Hepatocyte (in vitro differentiated cells): ENCODE measurements at places on chromosomes 1 and 21.

DNA sequence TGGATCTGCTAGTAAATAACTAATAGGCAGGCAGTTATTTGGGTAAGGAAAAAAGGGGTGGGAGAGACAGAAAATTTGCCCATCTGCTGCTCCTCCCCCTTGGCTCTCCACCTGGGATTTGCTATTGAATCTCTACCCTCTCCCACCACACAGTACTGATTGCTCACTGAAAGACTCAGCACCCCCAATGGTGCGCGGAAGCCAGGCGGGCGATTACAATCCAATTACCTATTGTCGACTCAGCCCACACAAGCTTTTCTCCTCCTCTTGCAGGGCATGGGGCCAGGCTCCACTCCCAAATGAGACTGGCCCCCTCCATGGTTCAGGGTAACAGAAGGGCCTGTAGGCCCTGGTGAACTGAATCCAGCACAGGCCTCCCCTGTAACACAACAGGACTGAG lies 2.7 kb upstream of the HMGN2 start:
- DNase-seq = no peak

DNA sequence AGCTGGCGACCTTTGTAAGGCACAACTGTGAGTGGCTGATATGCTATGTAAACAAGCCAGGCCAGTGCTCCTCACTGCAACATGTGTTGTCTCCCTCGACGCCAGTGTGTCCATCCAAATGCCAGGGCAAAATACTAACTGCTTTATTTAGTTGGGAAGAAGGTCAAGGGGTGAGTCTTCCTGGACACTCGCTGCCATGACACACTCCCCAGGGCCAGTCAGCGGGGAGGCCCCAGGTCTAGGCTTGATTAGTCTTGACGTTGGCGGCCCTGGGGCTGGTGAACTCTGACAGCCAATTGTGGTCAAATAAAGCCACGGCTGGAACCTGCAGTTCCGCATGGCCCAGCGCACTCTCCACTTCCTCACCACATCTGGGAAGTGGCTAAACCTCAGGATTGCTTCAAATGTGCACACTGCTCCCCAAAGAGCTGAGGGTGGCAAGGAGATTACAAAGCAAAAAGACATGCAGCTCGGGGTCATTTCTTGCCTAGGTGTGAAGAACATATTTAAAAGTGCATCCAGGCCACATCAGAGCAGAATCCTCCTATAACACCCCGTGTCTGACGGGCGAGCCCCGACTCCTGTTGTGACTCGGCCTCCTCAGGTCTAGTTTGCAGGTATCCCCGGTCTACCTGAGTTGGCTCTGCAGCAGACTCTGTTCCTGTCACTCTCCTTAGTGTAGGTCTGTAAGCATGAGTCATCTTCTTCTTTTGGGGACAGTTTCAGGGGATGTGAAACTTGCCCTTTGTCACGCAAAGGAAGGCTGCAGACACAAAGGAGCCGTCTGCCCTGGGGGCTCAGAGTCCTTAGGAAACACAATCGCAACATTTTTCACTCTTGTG lies 183.5 kb downstream of the RUNX1 start:
- peak; percentile 59 for DNase-seq

- peak; percentile 94 for DNase-seq
These were observed 11.5 kb downstream of the ADAMTSL4 start for GRCh38 chr1:150560576-150561253.

DNA sequence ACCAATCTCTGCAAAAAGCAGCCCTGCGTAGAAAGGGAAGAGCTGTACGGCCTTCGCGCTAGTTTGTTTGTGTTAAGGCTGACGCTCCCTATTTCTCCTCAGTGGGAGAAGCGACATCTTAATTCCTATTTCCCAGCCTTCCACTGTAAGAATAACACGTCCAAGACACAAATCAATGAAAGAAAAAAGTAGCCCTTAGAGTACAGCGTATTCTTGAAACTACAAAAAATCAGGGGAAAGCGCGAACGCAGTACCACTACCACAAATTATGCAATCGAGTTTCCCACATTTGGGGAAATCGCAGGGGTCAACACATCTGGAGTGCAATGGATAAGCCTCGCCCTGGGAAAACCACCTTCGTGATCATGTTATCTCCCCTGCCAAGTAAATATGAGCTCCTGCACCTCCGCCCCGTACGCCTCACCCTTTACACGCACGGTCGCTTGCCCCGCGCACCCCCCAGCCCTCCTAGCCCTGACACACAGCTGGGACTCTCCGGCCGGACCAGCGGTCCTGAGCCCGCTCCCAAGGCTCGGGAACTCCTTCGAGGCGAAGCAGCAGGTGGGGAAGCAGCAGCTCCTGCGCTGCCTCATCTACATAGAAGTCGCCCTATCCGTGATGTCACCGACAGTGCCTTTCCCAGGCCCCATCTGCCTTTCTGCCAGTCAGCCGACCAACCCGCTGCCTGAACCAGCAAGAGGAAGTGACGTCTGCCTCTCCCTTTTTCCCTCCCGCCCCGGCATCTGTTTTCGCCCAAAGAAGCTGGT lies 94.7 kb downstream of the PPIAL4G start:
- DNase-seq = peak; percentile 90

GRCh38 chr1:86460998-86461397 lies 7.7 kb upstream of the CLCA1 start:
- DNase-seq = no peak

DNA sequence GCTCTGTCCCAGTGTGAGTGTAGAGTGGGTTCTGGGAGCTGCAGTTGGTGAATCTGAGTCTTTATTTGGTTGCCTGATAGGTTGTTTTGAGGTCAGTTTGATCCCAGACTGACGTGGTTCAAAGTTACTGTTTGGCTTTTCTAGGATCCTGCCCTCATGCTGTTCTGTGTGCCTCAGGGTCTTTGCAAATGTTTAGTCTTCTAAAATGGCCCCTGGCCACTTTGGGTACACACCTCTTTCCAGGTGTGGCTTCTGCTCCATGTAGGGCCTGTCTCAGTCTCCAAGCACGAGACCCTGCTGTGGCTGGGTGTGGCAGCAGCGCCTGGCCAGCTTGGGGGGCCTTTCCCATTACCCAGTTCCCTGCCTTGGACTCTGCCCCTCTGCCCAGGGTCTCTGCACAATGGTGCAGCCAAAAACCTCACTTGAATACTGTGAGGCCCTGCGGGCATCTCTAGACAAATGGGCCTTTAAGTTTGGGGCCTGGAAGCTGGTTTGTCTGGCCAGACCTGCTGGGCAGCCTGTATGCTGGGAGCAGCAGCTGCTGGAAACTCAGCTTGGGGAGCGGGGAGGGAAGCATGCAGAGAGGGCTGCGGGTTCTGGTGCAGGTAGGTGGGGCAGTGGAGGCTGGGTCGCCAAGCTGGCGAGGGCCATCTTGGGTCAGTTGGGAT lies 5.6 kb downstream of the PTPRF start:
- DNase-seq = no peak

DNA sequence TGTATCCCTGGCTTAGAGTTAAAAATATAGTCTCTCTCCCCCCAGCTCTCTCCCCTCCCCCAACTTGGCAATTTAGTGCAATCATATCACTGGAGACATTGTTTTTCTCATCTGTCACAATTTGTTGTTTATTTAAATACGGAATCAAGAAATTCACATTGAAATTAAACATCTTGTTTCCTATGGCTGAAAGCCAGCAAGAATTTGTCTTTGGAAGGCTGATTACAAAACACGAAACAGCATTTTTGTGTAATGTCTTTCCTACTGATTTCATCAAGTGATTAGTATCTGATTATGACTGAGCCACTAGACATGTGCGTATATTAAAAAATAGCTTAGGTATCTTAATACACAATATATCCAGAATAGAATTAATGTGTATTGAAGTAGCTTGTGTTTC lies 119.7 kb downstream of the LYPLAL1 start:
- DNase-seq = no peak
